Esophagus mucosa (tissue), 1 donor: ENCODE measurements at places on chromosomes 4 and X. TPM values are rescaled to one million over a fixed set of nuclear protein-coding genes. Genes with fewer than 3 reads are reported as not detected.

The ARL9 gene
- total RNA-seq, result 0.24 TPM

DNA sequence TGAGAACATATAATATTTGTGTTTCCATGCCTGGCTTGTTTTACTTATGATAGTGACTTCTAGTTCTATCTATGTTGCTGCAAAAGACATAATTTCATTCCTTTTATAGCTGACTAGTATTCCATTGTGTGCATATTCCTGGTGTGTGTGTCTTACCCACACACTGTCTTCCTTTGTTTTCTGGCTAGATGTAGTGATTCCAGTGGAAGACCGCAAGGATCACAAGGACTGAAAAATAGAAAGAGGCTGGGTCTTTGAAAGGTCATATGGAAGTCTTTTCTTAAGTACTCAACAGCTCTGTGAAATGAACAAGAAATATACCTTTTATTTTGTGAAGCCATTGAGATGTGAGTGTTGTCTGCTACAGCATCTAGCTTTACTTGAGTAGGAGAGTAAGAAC lies 29.4 kb upstream of the TAB3 start:
- no peak for ATAC-seq

DNA sequence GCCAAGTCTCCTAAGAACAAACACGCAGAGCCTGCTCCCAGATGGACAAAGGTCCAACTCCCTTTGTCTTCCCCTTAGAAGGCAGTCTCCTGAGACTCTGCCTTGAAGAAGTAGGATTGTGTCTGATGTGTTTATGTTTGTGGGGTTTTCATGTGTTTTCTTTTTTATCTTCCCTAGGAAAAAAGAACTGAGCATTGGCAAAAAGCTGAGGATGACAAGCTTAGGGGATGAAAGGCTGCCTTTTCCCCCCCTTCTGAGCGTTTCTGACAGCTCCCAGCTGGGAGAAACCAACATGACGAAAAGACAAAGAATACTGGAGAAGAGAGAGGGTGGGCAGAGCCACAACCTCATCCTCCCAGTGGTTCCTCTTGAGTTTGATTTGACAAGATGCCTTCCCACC lies 181.1 kb downstream of the EVC2 start:
- ATAC-seq, result no peak

GRCh38 chr4:3223956-3224748 lies 24.8 kb upstream of the MSANTD1 start:
- no peak for ATAC-seq
